Activated CD8-positive, alpha-beta memory T cell treated with anti-CD3 and anti-CD28 coated beads, Interleukin-2, amount 50 U/mL, for 48 hours (primary cell): ENCODE measurements at places on chromosomes 2 and 18.

DNA sequence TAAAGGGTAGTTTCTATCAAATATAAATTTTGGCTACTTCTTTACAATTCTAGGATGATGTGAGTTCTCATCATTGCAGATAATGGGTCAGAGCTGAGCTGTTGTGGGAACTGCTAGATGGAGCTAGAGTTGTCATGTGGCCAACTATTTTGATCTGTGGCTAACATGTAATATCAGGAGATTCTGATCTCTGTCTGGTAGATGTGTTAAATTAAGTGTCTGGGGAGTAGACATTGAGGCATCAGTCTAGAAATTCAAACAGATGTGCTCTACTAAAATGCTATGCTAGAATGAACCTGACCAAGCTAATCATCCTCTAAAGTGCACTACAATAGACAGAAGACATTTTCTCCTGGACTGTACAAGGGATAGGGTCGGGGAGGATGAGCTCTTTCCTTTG lies 30.3 kb upstream of the DARS1 start:
- DNase-seq, result no peak

GRCh38 chr2:29014811-29015421 lies 33.8 kb downstream of the TOGARAM2 start:
- peak; percentile 83 for DNase-seq

- DNase-seq, result no peak
Measured at GRCh38 chr18:44884431-44884830, 203.7 kb downstream of the SETBP1 start.

- no peak for DNase-seq
Measured at GRCh38 chr2:70099270-70099669, 12.0 kb downstream of the PCBP1 start.

DNA sequence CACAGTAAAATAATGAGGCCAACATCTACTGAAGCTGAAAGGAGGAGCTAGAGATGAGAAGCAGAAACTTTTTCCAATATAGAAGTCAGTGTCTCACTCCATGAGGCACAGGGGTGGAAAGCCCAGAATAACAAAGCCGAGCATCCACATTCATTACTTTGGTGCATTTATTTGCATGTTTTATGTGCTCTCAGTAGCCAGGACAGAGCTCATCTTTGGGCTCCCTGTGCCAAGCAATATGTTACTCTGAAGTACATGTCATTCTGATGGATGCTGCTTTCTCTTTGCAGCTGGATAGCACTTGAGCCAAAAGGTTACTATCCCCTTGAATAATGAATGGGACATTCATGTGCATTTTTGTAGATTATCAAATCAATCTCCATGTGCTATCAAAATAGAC lies 338.6 kb upstream of the SOX11 start:
- DNase-seq, result no peak

DNA sequence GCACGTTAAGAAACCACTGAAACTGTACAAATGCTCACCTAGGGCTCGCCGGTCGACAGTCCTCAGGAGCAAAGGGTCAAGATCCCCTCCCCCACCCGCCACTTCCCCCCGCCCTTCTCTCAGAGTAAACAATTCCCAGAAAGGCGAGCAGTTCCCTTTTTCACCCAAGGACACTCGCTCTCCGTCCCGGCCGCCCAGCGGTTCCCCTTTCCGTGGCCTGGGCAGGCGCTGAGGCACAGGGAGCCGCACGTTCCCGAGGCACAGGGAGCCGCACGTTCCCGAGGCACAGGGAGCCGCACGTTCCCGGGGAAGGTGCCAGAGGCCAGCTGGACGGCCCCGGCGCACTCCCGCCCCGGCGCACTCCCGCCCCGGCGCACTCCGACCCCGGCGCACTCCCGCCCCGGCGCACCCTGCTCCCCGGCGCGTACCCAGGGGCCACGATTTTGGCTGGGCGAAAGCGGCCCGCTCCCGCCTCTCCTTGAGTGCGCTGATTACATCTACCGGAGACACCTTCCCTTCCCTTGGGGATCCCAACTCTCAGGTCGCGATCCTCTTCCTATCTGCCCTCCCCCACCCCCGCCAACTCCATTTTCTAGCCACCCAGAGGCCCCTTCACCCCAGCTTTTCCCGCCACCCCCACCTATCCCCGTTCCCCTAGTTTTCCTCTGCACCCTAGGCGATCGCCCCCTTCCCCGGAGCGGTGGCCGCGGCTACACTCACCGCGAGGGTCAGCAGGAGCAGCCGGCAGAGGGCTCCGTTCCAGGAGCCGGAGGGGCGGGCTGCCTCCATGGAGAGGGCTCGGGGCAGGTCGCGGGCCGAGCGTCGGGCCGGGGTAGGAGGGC lies 817 bp downstream of the DSC2 start:
- DNase-seq, result no peak

DNA sequence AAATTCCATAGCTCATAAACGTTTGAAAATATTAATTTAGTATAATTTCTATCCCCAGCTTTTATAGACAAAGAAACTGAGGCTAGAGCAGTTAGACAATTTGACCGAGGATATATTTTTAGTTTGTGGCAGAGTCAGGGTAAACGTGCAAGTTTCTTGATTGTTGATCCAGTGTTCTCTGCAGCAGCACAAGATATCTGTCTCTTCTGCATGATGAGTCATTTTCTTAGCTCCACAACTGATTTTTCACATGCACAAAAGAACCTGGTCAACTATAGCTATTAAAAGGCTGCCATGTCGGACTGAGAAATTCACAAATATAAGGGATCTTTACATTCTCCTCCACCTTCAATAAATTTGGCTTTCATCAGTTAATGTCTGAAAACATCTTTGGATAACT lies 143.4 kb upstream of the CYP26B1 start:
- no peak for DNase-seq

- DNase-seq, result no peak
Measured at GRCh38 chr2:81692566-81692965, 1388.0 kb upstream of the LRRTM1 start.

- no peak for DNase-seq
Measured at GRCh38 chr2:23627236-23628009, 242.4 kb downstream of the KLHL29 start.

GRCh38 chr2:151777935-151778334 lies 43.7 kb upstream of the NEB start:
- DNase-seq, result no peak

DNA sequence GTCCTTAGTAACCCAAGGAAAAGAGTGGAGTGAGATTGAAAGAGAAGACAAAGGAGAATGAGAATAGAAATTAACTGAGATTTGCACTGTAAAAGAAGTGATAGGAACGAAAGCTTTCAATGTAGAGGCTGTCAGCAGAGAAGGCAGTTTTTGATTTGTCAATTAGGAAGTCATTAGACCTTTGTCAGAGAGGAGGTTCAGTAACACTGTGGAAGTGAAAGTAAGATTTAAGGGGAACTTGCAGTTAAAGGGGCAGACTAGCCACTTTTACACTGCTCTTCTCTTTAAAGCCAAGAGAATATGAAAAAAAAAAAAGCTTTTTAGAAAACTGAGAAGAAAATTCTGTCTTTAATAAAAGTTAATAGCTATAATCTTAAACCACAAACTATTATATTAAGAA lies 11.5 kb upstream of the KYNU start:
- no peak for DNase-seq

- no peak for DNase-seq
Measured at GRCh38 chr18:46155641-46156051, 51.5 kb downstream of the HAUS1 start.

DNA sequence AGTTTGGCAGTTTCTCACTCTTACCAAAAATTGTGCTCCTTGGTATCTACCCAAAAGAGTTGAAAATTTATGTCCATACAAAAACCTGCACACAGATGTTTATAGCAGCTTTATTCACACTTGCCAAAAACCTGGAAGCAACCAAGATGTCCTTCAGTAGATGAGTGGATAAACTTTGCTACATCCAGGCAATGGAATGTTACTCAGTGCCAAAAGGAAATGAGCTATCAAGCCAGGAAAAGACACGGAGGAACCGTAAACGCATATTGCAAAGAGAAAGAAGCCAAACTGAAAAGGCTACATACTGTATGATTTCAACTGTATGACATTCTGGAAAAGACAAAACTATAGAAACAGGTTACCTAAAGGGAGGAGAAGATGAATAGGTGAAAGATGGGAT lies 36.1 kb downstream of the TMEM163 start:
- no peak for DNase-seq
